ENCODE measurements at places on chromosomes 7 and 10.

DNA sequence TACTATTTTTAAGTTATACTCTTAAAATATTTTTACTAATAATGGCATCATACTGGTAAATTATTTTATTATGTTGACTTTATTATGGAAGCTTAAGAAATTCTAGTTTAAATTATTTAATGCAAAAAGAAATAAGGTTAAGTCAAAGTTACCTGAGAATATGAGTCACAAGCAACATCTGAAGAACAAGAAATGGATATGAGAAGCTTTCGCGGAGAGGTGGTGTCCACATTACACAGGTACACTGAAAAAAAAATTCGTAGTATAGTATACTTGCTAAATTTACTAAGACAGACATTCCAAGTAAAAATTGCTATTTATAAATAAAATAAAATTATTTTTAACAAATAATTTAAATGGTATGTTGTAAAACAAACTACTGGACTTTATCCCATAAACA, 143.8 kb downstream of the AVL9 start:
- DNase-seq: no peak

DNA sequence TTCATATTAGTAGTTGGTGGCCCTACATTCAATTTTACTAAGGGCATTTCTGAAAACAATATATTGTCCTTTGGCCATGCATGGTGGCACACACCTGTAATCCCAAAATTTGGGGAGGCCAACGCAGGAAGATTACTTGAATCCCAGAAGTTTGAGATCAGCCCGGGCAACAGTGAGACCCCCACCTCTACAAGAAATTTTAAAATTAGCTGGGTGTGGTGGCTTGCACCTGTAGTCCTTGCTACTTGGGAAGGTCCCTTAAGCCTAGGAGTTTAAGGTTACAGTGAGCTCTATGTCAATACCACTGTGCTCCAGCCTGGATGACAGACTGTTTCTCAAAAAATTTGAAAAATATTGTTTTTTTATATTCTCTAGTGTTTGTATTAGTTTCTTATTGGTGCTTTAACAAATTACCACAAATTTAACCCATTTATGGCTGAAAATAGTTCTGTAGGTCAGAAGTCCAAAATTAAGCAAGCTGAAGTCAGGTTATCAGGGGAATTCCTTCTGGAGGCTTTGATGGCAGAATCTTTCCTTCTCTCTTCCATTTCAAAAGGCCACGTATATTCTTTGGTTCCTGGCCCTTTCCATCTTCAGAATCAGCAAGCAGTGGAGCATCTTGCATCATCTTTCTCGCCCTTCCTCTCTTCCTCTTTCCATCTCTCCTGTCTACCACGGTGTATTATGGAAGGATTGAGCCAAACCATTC, 12.4 kb downstream of the CBX3 start:
- no peak for DNase-seq

GRCh38 chr10:110493832-110494426, 3.8 kb upstream of the DUSP5 start:
- DNase-seq: no peak

DNA sequence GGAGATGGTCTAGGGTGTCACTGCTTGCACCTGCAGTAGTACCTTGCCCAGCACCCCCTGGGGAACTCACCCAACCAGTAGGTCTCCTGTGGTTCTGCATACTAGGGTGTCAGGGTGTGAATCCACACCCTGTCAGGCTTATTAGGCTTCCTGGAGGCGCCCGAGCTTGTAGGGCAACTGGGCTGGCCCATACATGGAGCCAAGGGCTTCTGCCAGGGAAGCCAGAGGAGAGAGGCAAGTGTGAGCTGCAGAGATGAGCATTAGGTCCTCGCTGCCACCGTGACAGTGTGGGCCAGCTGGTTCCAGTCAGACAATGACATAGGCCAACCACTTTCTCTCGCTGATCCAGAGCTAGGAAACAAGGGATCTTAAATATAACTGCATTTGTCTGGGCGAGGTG, 11.2 kb downstream of the MXI1 start:
- DNase-seq: no peak

DNA sequence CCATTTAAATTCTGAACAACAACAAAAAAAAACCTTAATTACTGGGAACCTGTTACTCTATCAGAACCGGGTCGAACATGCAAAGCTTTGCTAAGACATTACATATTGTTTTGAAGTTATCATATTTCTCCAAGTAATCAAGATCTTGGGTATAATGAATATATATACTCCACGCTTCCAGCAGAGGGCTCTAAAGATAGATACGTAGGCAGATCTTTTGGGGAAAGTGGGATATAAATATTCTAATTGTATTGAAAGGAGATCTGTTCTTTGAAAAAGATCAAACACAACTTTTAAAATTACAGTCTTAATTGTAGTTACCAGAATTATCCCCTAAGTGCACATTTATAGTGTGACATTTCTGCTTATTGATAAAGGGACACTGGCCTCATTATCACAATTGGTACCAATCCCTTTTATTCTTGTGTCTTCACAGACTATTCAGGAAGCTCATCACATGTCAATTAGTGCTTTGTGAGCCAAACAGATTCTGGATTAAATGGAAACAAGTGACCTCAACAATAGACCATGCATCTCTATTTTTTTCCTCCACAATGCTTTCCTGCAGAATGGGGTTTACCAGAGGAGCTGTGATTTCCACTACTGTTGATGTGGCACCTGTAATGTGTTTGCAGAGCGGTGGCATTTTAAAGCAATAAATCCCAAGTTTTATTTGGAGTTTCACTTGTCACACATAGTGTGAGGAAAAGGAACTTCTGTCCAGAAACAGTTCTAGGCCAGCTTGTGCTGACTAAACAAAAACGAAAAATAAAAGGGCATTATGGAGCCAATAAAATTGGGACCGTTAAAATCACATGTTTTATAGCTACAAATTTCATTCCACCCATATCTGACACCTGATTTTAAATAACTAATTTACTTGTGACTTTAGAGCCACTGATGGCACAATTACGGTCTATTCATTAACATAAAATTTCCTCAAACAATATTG, 122.4 kb downstream of the CTTNBP2 start:
- DNase-seq: no peak

DNA sequence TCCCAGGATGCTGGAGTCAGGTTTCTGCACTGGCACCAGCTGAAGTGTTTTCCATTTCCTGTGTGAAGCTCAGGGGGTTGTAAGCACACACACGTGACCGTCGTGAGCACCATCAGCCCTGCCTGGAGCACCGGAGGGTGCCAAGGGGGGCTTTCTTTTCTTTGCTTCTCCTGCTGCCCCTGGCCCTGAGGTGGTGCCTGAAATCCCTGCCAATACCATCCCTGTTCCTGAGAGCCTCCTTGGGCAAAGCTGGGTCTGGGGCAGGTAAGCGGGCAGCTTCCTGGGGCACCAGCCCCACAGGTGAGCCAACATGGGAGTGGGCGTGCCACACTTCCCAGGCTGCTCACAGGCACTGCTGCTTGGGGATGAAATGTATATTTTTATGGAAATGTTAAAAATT, 593.6 kb downstream of the DNAJB6 start:
- DNase-seq: no peak

GRCh38 chr7:156220701-156221100, 408.4 kb upstream of the SHH start:
- no peak for DNase-seq

- no peak for DNase-seq
These were observed 29.6 kb upstream of the FAM20C start for GRCh38 chr7:162632-163297.

- DNase-seq: no peak
These were observed 123.7 kb downstream of the AVL9 start for GRCh38 chr7:32618987-32619386.

DNA sequence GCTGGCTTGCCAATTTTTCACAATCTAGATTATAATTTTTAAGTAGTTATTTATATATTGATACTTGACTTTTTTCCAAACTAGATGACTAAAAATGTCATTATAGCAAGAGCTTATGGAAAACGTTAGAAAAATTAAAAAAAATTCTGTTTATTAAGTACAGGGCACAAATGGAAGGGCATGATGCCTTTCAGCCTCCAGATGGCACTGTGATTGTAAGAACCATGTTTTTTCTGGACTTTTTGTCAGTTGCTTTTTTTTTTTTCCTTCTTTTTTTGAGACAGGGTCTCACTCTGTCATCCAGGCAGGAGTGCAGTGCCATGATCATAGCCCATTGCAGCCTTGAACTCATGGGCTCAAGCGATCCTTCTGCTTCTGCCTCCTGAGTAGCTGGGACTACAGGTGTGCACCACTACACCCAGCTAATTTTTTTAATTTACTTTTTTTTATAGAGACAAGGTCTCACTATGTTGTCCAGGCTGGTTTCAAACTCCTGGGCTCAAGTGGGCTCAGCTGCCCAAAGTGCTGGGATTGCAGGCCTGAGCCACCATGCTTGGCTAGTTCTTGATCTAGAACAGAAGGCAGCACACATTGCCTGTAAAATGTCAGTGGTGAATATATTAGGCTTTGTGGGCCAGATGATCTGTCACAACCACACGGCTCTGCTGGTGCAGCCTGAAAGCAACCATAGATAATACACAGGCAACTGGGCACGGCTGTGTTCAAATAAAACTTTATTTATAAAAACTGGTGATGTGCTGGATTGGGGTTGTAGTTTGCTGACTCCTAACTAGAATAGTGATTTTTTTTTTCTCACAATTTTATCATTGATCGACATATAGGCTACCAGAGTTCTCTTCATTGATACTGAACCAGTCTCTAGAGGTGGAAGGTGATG, 27.4 kb downstream of the UCMA start:
- DNase-seq: no peak

GRCh38 chr10:69218831-69219230, 1.3 kb upstream of the HKDC1 start:
- DNase-seq: no peak

- DNase-seq: no peak
These were observed 43.1 kb upstream of the TRUB1 start for GRCh38 chr10:114894911-114895310.

DNA sequence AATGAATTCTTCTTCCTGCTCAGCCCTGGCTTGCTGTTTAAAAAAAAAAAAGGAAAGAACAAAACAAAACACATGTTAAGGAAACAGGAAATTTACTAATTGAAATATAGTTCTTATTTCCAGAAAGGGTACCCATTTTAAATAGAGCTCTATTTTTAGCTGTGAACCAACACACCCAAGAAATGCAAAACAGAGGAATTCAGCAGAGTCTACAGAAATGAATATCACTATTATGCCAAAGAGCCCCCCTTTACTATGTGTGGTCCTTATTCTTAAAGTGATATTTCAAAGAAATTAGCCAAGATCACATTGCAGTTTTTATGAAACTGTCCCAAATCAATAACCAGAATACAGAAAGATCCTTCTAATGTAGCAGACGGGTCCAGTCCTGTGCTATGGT, 53.7 kb downstream of the CCDC6 start:
- no peak for DNase-seq

- peak; percentile 16 for DNase-seq
These were observed at the start of gene PRKAR1B for GRCh38 chr7:727104-727805. PRKAR1B (minus strand) TSS chr7:727281; CDS start chr7:711505, 15,776 bp downstream.

DNA sequence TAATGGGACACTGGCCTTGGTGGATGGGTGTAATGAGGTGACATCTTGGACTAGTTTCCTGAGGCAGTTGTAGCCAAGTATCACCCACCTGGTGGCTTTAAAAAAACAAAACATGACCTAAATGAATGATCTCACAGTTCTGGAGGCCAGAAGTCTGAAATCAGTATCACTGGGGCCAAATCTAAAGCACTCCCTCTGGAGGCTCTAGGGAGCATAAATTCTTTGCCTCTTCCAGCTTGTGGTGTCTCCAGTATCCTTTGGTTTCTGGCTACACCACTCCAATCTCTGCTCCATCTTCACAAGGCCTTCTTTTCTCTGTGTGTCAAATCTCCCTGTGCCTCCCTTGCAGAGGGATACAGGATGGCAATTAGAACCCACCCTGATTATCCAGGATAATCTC, 342.9 kb downstream of the CALN1 start:
- DNase-seq: no peak

GRCh38 chr7:67487316-67487715, 490.7 kb downstream of the TYW1 start:
- no peak for DNase-seq

GRCh38 chr10:58052772-58053171, 214.9 kb downstream of the IPMK start:
- no peak for DNase-seq

- DNase-seq: no peak
These were observed 465.0 kb downstream of the GRID1 start for GRCh38 chr10:85901599-85901998.

- no peak for DNase-seq
These were observed 75.7 kb upstream of the PDE1C start for GRCh38 chr7:32145911-32146310.

DNA sequence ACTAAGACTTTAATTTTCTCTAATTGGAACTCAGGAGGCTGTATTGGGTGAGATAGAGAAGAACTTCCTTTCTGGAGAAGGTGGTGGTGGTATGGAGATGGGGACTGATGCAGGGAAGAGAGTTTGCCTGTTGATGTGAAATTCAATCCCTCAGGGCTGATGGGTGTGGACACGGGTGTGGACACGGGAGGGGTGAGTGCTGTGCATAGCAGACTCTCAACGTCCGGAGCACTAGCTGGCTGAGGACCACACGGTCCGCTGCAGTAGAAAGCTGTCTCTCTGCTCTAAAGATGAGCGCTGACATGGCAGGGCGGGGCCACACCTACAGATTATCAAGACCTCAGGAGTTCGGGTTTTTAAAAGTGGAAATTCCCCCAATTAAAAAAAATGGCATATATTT, 148.5 kb upstream of the PITRM1 start:
- DNase-seq: no peak

GRCh38 chr7:3911685-3912084, 610.6 kb downstream of the SDK1 start:
- DNase-seq: no peak

DNA sequence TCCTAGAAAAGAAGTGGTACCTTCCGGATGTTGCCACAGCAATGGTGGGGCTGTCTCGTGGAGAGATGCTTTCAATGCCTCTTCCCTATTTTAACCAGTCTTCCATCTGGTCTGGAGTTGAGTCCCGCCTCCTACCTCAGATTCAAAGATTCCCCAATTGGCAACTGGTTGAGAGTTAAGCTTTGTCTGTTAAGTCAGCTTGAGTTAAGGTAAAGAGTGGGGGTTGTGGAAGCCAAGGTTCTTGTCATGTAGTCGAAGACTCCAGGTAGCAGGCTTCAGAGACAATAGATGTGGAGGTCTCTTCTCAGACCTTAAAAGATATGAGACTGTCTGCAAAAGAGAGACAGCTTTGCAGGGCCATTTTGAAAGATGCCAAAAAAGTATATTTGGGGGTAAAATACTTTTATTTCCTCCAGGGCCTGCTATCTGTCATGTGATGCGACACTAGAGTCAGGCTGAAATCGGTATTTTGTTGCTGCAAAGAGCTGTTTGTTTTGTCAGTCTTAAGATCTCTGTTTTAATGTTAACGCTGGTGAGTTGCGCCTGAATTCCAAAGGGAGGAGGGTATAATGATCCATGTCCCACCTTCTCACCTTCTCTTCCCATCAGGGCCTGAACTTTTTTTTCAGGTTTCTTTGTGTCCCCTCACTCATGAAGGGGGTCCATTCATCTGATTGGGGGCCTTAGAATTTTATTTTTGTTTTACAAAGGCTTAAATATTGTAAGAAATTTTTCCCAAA, 40.4 kb upstream of the SCIN start:
- no peak for DNase-seq

DNA sequence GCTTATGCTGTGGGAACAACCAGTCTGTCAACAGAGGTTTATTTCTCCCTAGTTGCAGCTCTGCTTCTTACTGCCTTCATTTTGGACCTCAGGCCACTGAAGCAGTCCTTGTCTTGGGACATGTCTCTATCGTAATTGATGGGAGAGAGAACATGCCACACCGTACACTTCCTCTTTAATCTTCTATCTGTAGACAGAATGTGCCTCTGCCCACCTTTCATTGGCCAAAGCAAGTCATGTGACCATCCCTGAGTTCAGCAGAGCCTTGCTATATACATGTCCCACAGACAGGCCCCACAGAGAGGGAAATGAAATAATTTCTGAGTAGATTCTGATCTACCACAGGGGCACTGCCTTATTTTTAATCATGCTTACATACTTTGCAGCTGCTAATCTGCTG, 98.0 kb downstream of the KCND2 start:
- DNase-seq: no peak
